ENCODE measurements at places on chromosomes 3 and 15.

DNA sequence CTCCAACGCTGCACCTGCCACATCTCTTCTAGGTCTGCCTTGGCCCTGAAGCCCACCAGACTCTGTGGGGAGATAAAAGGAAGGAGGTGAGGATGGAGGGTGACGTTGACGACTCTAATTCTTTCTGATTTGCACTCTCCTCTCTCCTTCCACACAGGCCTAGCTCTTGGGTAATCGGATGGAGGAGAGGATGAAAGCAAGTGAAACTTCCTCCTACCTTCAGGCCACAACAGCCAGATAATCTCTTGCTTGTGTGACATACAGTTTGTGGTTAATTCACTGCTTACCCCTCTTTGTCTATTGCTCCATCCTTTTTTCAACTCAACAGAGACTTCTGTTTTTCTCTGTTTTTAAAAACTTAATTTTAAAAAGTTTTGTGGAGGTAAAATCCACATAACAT, 208.1 kb downstream of the SV2B start:
- H3K27me3 ChIP-seq = no peaks in the 10 kb centered on the region
- H3K27ac ChIP-seq = no peak overlapping the region
- H3K4me1 ChIP-seq = peaks cover 44% of the 10 kb centered on the region
- no peak overlapping the region for H3K4me3 ChIP-seq

DNA sequence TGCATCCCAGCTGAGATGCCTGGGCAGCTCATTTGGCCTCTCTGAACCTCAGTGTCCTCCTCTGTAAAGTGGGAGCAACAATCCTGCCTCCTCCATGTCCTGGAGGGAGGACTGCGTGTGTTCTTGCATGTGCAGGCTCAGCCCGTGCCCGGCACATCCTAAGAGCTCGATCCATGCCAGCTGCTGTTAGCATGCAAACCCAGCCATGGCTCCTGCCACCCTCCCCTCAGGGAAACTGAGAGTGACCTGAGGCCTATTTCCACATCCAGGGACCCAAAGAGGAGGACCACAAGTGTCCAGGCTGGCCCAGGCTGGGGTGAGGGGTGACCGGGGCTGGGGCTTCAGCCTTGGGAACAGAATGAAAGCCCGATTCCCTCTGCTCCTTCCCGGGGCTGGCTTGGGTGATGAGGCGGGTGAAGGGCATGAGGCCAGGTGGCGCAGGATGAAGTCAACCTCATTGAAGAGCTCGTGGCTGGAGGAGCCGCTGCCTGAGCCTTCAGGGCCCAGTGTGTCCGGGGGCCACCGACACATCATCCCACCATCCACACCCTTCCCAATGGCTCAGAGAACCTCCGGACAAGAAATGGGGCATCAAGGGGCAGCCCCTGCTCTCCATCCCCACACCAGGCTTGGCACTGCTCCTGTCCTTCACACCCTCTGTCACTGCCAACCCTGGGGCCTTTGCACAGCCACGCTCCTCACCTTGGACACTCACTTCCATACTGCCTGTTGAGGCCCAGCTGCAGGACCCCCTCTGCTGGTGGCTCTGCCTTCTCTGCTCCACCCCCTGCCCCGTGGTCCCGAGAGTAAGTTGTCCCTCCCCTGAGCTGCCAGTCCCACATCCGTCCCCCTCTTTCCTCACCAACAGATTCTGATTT, 42.5 kb downstream of the ADAMTS7 start:
- no peaks in the 10 kb centered on the region for H3K36me3 ChIP-seq
- DNase-seq = no peak
- no peaks in the 10 kb centered on the region for H3K4me1 ChIP-seq
- H3K4me3 ChIP-seq = no peak overlapping the region
- no peaks in the 10 kb centered on the region for H3K27me3 ChIP-seq

DNA sequence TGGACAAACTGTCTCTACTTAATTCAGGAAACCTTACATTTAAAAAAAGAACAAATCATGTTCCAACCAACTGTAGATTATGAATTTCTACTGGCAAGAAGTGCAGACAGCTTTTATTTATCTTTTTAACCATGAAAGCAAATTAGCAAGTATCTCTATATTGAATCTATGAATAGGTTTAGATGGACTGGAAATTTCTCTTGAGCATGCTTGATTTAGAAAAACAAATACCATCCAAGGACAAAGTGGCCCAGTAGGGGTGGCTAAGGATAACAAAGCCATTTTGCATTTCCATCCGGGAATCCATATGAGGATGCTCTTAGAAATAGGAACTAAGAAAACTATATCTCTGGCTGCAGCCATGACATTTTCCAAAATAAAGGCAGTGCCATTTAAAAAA, 150.6 kb downstream of the KCNMB2 start:
- no peak overlapping the region for H3K27ac ChIP-seq
- H3K27me3 ChIP-seq = no peaks in the 10 kb centered on the region
- H3K4me3 ChIP-seq = no peak overlapping the region
- DNase-seq = no peak
- no peaks in the 10 kb centered on the region for H3K4me1 ChIP-seq

GRCh38 chr3:94596141-94596540, 533.3 kb downstream of the NSUN3 start:
- H3K27ac ChIP-seq = no peak overlapping the region
- H3K4me3 ChIP-seq = no peak overlapping the region
- no peaks in the 10 kb centered on the region for H3K4me1 ChIP-seq
- no peaks in the 10 kb centered on the region for H3K27me3 ChIP-seq

- no peak for DNase-seq
- no peak overlapping the region for H3K4me3 ChIP-seq
- H3K27me3 ChIP-seq = no peaks in the 10 kb centered on the region
- no peaks in the 10 kb centered on the region for H3K4me1 ChIP-seq
- H3K36me3 ChIP-seq = no peaks in the 10 kb centered on the region
- H3K27ac ChIP-seq = no peak overlapping the region
These were observed 58.3 kb upstream of the SLC4A7 start for GRCh38 chr3:27542476-27542875.

- H3K27ac ChIP-seq = no peak overlapping the region
- H3K27me3 ChIP-seq = no peaks in the 10 kb centered on the region
- H3K36me3 ChIP-seq = peaks cover 51% of the 10 kb centered on the region
- H3K4me3 ChIP-seq = no peak overlapping the region
- H3K4me1 ChIP-seq = no peaks in the 10 kb centered on the region
These were observed 25.9 kb downstream of the RNF168 start for GRCh38 chr3:196477678-196478077.

DNA sequence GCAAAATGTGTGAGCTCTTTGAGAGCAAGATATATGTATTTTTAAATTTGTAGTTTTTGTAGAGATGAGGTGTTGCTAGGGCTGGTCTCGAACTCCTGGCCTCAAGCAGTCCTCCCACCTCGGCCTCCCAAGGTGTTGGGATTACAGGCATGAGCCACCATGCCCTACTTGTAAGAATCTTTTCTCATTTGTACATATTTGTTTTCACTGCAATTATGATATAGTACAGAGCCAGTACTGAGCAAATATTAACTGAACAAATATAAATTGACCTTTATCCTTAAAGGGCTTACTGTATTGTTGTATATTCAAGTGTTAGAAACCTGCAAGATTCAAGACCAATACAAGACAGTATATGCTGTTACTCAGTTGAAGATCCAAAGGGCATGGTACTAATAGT, 53.4 kb downstream of the GTF2E1 start:
- no peaks in the 10 kb centered on the region for H3K27me3 ChIP-seq
- no peak for DNase-seq
- no peaks in the 10 kb centered on the region for H3K4me1 ChIP-seq
- no peaks in the 10 kb centered on the region for H3K36me3 ChIP-seq

DNA sequence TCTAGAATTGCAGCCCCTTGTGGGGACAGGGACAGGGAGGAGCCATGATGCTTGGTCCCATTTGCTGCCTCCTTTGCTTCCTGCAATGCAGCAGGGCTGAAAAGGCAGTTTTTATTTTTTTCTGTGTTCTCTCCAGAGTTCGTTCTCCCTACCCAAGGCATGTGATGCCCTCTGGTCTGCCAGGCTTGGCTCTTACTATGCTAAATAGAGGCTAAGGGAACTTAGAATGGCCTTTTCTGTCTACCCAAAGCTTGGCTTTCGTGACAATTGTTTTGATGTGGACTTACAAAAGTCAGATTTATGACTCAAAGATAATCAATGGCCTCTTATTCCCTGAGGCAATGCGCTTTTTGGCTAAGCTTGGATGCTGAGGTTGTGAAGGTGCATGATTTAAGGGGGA, 293.3 kb upstream of the TBL1XR1 start:
- H3K4me3 ChIP-seq = no peak overlapping the region
- DNase-seq = no peak
- H3K4me1 ChIP-seq = no peaks in the 10 kb centered on the region

- H3K4me3 ChIP-seq = no peak overlapping the region
- H3K4me1 ChIP-seq = no peaks in the 10 kb centered on the region
- no peaks in the 10 kb centered on the region for H3K27me3 ChIP-seq
- H3K36me3 ChIP-seq = no peaks in the 10 kb centered on the region
These were observed 27.4 kb upstream of the PLXND1 start for GRCh38 chr3:129633751-129634481.

- no peaks in the 10 kb centered on the region for H3K36me3 ChIP-seq
- H3K4me3 ChIP-seq = no peak overlapping the region
- H3K27ac ChIP-seq = no peak overlapping the region
- H3K27me3 ChIP-seq = no peaks in the 10 kb centered on the region
These were observed 1052.3 kb upstream of the CFAP20DC start for GRCh38 chr3:60102154-60102553.

DNA sequence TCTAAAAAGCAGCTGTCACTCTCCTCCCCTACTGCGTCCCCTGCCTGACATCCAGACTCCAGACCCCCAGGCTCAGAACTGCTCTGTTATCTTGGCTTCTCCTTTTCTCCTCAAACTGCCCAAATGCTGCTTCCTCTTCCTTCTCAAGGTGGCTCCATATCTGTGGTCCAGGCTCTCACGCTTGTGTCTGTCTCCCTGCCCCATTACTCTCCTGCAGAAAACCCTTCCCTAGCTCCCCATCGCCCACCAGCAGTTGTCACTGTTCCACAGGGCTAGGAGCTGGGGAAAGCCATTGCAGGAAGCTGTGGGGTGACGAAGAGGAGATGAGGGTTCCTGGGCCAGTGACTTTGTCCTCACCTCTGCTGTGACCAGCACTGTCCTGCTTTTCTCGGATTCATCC, 30.7 kb upstream of the CGNL1 start:
- no peaks in the 10 kb centered on the region for H3K4me1 ChIP-seq
- H3K4me3 ChIP-seq = no peak overlapping the region
- no peak overlapping the region for H3K27ac ChIP-seq

- no peaks in the 10 kb centered on the region for H3K4me1 ChIP-seq
- no peaks in the 10 kb centered on the region for H3K27me3 ChIP-seq
- no peak overlapping the region for H3K27ac ChIP-seq
- DNase-seq = no peak
These were observed 96.4 kb downstream of the NAALADL2 start for GRCh38 chr3:174955513-174956016.

DNA sequence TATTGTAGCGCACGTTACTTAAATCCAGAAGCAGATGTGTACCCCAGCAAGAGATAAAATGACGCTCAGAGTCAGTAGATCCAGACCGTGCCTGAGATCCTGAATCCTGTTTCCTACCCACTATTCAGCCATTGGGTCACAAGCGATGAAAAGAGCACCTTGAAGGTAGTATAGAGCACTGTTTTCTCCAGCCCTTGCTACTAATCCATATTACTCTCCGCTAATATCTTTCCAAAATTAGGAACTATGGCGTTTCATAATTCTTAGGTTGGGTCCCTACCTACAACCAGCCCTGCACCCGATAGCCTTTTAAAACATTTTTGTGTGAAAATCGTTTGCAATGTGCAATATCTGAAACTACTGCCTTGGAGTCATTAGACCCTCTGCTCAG, 596 bp downstream of the BTD start:
- DNase-seq = no peak
- peak overlapping the region; percentile 89 for H3K27ac ChIP-seq
- peaks cover 14% of the 10 kb centered on the region for H3K36me3 ChIP-seq
- peak overlapping the region; percentile 62 for H3K4me3 ChIP-seq

DNA sequence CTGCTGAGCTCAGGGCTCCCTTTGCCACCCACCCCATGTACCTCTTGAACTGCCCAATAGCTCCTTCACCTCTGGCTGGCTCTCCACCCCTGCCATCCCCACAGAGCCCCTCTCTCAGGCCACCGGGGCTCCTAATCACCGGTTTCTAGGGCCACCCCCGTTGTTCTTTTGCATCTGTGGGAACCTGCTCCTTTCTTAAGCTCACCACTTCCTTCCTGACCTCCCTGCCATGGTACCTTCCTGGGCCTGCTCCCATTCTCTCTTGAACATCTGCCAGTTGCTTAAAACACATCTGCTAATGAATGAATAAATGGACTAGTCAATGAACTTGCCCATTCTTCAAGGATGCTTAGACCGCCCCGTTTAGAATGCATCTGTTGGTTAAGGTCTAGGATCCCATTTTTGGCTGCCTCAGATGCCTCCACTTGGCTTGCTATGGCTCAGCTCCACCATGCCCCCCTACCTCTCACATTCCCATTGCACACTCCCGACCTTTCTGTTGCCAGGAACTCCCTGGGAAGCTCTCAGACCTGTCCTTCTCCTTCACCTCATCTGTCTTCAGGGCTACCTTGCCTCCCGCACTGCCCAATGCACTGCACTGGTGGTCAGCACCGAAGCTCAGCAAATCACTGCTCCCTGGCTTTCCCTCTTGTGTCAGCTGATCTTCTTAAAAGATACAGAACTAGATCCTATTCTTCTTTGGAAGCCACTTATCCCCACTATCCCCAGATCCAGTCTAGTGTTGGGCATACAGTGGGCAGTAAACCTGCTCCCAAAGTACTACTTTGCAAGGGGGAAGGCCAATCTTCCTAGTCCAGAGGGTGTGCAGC, 9.1 kb downstream of the AMOTL2 start:
- no peak for DNase-seq
- H3K4me1 ChIP-seq = peaks cover 23% of the 10 kb centered on the region
- H3K27me3 ChIP-seq = no peaks in the 10 kb centered on the region
- peak overlapping the region; percentile 61 for H3K4me3 ChIP-seq

DNA sequence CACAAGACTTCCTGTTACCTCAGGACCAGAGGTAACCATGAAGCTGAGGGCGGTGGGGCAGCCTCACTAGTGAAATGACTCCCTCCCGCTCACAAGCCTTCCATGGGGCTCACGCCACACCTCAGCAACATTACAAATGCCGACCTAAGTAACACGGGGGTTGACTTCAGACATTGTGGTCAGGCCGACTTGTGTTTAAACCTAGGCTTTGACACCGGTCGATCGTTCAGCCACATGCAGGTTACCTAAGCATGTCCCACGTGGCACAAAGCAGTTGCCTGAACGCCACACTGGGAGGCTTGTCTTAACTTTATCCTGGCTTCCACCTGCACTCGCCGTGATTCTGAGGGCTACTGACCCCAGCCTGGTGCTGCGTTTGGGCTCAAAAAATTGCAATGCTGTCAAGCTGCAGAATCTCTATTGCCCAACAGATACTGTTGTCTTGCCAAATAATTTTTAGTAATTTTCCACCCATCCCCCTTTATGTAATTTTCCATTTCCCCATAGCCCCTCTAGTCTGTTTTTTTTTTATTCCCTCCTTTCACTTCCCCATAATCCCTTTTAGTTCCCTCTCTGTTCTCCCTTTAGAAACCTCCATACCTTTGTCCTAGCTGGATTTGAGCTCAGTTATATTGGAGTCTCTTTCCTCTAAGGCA, 158.6 kb upstream of the RGMA start:
- no peak overlapping the region for H3K4me3 ChIP-seq
- no peak for DNase-seq
- no peaks in the 10 kb centered on the region for H3K27me3 ChIP-seq
- H3K27ac ChIP-seq = no peak overlapping the region

GRCh38 chr3:150868282-150868681, 37.0 kb downstream of the MINDY4B start:
- no peaks in the 10 kb centered on the region for H3K27me3 ChIP-seq
- H3K4me3 ChIP-seq = no peak overlapping the region
- H3K4me1 ChIP-seq = peaks cover 4% of the 10 kb centered on the region
- no peaks in the 10 kb centered on the region for H3K36me3 ChIP-seq
- H3K27ac ChIP-seq = no peak overlapping the region

- DNase-seq = no peak
- peaks cover 9% of the 10 kb centered on the region for H3K4me1 ChIP-seq
- no peak overlapping the region for H3K4me3 ChIP-seq
- H3K36me3 ChIP-seq = no peaks in the 10 kb centered on the region
- H3K27me3 ChIP-seq = peaks cover 39% of the 10 kb centered on the region
- no peak overlapping the region for H3K27ac ChIP-seq
These were observed 6.6 kb downstream of the MEIS2 start for GRCh38 chr15:37093480-37094332.

All from effector memory CD4-positive, alpha-beta T cell (primary cell).